CD8-positive, alpha-beta T cell (primary cell): ENCODE measurements at places on chromosomes 2 and 18. TPM values are rescaled to one million over a fixed set of nuclear protein-coding genes. Genes with fewer than 3 reads are reported as not detected.

Gene LCT
- 0.06 TPM for total RNA-seq

Gene METAP1D
- total RNA-seq, result 6.2 TPM

Gene RAB10
- 12.7 TPM for total RNA-seq

Gene KIF3C
- total RNA-seq, result 2.3 TPM

Gene GLI2
- not detected for total RNA-seq

Gene CRYGC
- not detected for total RNA-seq

Gene RAB31
- 0.11 TPM for total RNA-seq

Gene RHOB
- total RNA-seq, result 24.0 TPM

Gene DTNA
- total RNA-seq, result not detected

Gene SEPTIN10
- total RNA-seq, result 0.39 TPM

Gene CLEC4F
- not detected for total RNA-seq

Gene MZT2A
- 55.5 TPM for total RNA-seq

Gene HNMT
- not detected for total RNA-seq

Gene SOS1
- 20.2 TPM for total RNA-seq

Gene ABCG8
- not detected for total RNA-seq

Gene FBXO11
- total RNA-seq, result 144 TPM

Gene FLACC1
- total RNA-seq, result 3.8 TPM

Gene C2orf80
- total RNA-seq, result not detected

Gene TDRD15
- total RNA-seq, result not detected

Gene EVX2
- total RNA-seq, result not detected

Gene CNGA3
- total RNA-seq, result not detected

Gene CFAP53
- total RNA-seq, result 0.36 TPM

Gene NGEF
- total RNA-seq, result not detected

Gene MALL
- not detected for total RNA-seq

Gene CCDC85A
- total RNA-seq, result not detected

Gene KCNG2
- total RNA-seq, result not detected

Gene UGT1A7
- not detected for total RNA-seq

Gene HNRNPLL
- 35.0 TPM for total RNA-seq

Gene CEP192
- total RNA-seq, result 24.3 TPM

Gene CELF4
- total RNA-seq, result not detected

Gene ONECUT2
- total RNA-seq, result not detected

Gene CROCC2
- total RNA-seq, result not detected

Gene GNAL
- total RNA-seq, result 0.17 TPM

Gene COLEC11
- total RNA-seq, result not detected

Gene DUSP19
- not detected for total RNA-seq

Gene IKZF2
- total RNA-seq, result 14.6 TPM

Gene ZNF804A
- total RNA-seq, result not detected

Gene SP9
- not detected for total RNA-seq
